Epithelial cell of proximal tubule (primary cell): ENCODE measurements at places on chromosomes 2 and 18. TPM values are rescaled to one million over a fixed set of nuclear protein-coding genes. Genes with fewer than 3 reads are reported as not detected.

Gene LDAH
- 16.5 and 29.9 TPM in 2 replicates for total RNA-seq

Gene RESP18
- not detected in 2 replicates for total RNA-seq

Gene ZSWIM2
- not detected in 2 replicates for total RNA-seq

Gene C2orf80
- not detected in 2 replicates for total RNA-seq

Gene KATNAL2
- total RNA-seq = 0.06 and 0.22 TPM in 2 replicates

Gene VWA3B
- not detected in 2 replicates for total RNA-seq

Gene FZD7
- total RNA-seq = 34.8 and 36.6 TPM in 2 replicates

Gene PLA2R1
- total RNA-seq = 1.3 and 3.6 TPM in 2 replicates

Gene SPP2
- total RNA-seq = not detected in 2 replicates

Gene MAL
- 28.5 and 63.8 TPM in 2 replicates for total RNA-seq

Gene OTOS
- total RNA-seq = not detected in 2 replicates

Gene NOL4
- 0.07 and 0.23 TPM in 2 replicates for total RNA-seq

Gene MYL1
- not detected in 2 replicates for total RNA-seq

Gene NAT8
- total RNA-seq = not detected in 2 replicates

Gene CRIM1
- total RNA-seq = 123 and 143 TPM in 2 replicates

Gene TTR
- total RNA-seq = not detected in 2 replicates

Gene MROH2A
- total RNA-seq = not detected in 2 replicates

Gene RTKN
- 77.3 and 85.3 TPM in 2 replicates for total RNA-seq

Gene KCNE4
- not detected in 2 replicates for total RNA-seq

Gene RNF181
- 187 and 280 TPM in 2 replicates for total RNA-seq

Gene ATP6V1B1
- total RNA-seq = 0.81 TPM in 1 of 2 replicates, not detected in the other

Gene DSG4
- not detected in 2 replicates for total RNA-seq

Gene CNTNAP5
- total RNA-seq = not detected in 2 replicates

Gene CCDC68
- 2.7 TPM in 2 replicates for total RNA-seq

Gene AMER3
- not detected in 2 replicates for total RNA-seq

Gene ACTR3
- total RNA-seq = 255 and 301 TPM in 2 replicates

Gene MYL12B
- 562 and 563 TPM in 2 replicates for total RNA-seq

Gene POTEC
- total RNA-seq = not detected in 2 replicates

Gene ELOA2
- not detected in 2 replicates for total RNA-seq

Gene PROKR1
- 0.14 TPM in 1 of 2 replicates, not detected in the other for total RNA-seq

Gene MYCN
- 0.51 and 3.0 TPM in 2 replicates for total RNA-seq

Gene CFAP210
- total RNA-seq = 0.14 TPM in 1 of 2 replicates, not detected in the other

Gene PIGN
- 14.3 and 21.4 TPM in 2 replicates for total RNA-seq

Gene SIX3
- total RNA-seq = not detected in 2 replicates

Gene MEIS1
- 0.23 and 3.5 TPM in 2 replicates for total RNA-seq

Gene TXNL1
- total RNA-seq = 51.4 and 63.2 TPM in 2 replicates

Gene EPHA4
- total RNA-seq = 13.3 and 23.8 TPM in 2 replicates

Gene GRB14
- total RNA-seq = 22.3 and 24.1 TPM in 2 replicates

Gene SCYGR8
- not detected in 2 replicates for total RNA-seq

Gene CYP20A1
- 11.1 and 13.2 TPM in 2 replicates for total RNA-seq
